ENCODE measurements at places on chromosomes 3 and 15. TPM values are rescaled to one million over a fixed set of nuclear protein-coding genes. Genes with fewer than 3 reads are reported as not detected.

CCR9 gene
- total RNA-seq, result not detected

ILDR1 gene
- total RNA-seq, result not detected

BCHE gene
- total RNA-seq, result 9.5 TPM

MYL3 gene
- total RNA-seq, result not detected

GABRB3 gene
- not detected for total RNA-seq

SERINC4 gene
- total RNA-seq, result not detected

RFX7 gene
- 6.1 TPM for total RNA-seq

C3orf85 gene
- total RNA-seq, result not detected

TMEM108 gene
- total RNA-seq, result 0.12 TPM

- DNase-seq, result no peak
These were observed 49.1 kb downstream of the OXNAD1 start for GRCh38 chr3:16313886-16314645.

DNA sequence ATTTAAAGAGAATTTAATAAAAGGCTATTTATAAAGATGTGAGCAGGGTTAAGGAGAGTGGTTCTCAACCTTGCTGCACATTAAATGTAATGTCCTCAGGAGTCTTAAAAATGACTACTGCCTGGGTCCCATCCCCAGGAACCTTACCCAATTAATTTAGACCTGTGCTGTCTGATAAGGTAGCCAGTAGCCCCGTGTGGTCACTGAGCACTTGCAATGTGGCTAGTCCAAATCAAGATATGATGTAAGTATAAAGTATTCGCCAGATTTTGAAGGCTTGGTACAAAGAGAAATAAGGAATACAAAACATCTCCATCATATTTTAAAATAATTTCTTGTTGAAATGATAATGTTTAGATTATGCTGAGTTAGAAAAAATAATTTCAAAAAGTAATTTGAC lies 343.3 kb upstream of the PPP2R3A start:
- no peak for DNase-seq

- DNase-seq, result peak; percentile 10
These were observed 383.0 kb downstream of the TBL1XR1 start for GRCh38 chr3:176814285-176814684.

GRCh38 chr15:91472316-91472756 lies 372.3 kb downstream of the SV2B start:
- DNase-seq, result peak; percentile 17

DNA sequence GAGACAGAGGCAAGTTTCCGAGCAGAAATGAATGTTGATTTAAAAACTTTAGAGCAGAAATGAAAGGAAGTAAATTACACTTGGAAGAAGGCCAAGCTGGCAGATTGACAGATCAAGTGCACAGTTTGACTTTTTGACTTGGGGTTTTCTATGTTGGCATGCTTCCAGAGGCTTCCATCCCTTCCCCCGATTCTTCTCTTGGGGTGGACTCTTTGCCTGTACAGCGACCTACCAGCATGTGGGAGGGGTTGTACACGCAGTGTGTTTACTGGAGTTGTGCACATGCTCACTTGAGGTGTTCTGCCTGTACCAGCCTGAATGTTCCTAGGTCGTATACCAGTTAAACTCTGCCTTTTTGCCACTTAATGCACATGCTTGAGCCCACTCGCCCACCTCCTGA lies 701.5 kb upstream of the GBE1 start:
- no peak for DNase-seq

GRCh38 chr3:14016900-14017475 lies 107.7 kb downstream of the CHCHD4 start:
- peak; percentile 6 for DNase-seq

DNA sequence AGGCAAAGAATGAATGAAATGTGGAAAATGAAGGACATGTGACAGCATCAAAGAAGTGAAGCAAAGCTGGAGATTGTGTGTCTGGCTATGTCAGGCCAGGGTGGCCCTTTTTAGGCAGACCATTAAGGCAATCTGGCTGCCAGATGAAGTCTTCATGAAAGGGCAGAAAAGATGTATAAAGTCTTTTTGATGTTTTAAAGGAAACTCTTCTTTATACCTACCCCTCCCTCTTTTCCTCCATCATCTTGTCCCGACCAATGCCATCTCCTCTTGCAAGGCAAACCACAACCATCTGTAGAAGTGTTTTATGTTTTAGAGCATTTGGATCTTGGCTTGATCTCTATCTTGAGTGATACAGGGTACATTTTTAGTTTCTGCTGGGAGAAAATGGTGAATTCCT lies 259.2 kb downstream of the LSAMP start:
- DNase-seq, result peak; percentile 39

DNA sequence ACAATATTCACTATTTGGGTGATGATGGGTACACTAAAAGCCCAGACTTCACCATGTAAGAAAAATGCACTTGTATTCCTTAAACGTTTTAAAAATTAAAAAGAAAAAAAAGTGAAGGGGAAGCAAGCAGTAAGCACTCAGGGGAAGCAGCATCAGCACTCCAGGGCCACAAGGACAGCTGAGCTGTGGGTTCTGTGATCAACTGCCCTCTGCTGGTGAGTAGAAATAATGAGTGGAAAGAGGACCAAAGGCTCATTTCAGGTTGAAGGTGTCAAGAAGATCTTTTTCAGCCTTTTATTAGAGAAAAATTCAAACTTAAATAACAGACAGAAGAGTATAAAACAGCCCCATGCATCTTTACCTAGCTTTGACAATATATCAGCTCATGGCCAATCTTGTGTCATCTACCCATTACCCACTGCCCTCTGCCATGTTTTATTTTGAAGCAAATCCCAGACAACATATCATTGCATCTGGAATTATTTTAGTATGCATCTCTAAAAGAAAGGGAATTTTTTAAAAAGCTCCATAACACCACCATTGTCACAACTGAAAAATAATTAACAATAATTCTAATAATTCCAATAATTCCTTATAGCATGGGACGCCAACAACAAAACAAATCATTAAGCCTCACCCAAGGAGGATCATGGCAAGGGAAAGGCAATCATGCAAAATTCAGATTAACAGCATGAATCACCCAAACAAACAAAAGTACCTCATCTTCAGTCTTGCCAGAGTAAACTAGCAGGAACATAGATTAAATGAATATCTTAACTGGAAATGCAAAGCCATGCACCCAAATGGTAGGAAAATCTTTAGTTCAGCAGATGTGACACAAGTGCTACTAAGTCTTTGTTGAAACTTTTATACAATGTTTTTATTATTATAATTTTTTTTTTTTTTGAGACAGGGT lies 42.5 kb downstream of the TAMM41 start:
- peak; percentile 58 for DNase-seq

- DNase-seq, result no peak
These were observed 52.3 kb upstream of the PIAS1 start for GRCh38 chr15:68001811-68002210.
